G401 (cell line): ENCODE measurements at places on chromosomes 11 and 22. TPM values are rescaled to one million over a fixed set of nuclear protein-coding genes. Genes with fewer than 3 reads are reported as not detected.

DNA sequence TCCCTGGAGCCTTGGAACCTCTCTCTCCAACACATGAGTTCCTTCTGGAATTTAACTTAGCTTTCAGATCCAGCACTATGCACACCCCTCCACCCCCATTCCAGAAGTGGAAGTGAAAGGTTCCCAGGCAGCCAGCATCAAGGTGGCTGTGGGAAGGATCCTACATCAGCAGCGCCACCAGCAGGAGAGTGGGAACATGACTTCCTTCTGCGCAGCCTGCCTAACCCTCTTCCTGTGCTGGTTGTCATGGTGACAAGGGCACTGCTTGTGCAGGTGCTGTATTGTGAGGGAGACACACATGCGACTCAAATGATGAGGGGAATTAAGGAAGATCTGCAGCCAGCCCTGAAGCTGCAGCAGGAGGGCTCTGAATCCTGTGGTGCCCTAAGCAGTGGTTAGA is 904.5 kb upstream of the API5 start:
- DNase-seq, result no peak

GRCh38 chr11:61872935-61873565 is 18.3 kb downstream of the FADS3 start:
- no peak for DNase-seq

DNA sequence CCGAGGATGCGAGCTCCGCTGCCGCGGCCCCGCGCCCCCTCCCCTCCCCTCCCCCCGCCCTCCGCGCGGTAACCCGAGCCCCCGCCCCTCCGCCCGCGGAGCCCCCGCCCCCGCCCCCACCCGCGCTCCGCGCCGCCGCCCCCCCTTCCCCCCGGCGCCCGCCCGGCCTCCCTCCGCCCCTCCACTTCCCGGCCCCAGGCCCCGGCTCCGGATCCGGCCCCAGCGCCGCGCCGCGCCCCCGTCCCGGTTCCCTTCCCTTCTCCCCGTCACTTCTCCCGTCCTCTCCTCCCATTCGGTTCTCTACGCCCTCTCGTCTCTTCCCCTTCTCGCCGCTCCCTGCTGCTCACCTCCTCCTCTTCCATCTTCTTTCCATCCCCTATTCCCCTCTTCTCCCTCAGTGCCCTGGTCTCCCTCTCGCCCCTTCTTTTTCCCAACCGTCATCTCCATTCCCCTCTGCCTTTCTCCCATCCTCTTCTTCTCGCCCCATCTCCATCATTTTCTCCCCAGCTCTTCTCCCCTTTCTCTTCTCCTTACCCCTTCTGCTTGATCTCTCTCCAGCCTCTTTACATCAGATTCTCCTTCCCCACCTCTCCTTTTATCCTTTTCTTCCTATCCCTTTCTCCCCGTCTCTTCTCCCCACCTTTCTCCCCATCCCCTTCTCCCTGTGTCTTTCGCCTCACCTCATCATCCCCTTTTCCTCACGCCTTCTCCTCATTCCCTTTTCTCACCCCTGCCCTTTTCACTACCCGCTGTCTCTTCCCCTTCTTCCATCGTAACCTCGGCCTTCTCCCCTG is at the start of gene DCHS1:
TSS of gene DCHS1 (minus strand) at position 20 of the 794 bp plus-strand sequence. CDS start 14,196 bp downstream, outside the sequence.
- DNase-seq, result no peak

DNA sequence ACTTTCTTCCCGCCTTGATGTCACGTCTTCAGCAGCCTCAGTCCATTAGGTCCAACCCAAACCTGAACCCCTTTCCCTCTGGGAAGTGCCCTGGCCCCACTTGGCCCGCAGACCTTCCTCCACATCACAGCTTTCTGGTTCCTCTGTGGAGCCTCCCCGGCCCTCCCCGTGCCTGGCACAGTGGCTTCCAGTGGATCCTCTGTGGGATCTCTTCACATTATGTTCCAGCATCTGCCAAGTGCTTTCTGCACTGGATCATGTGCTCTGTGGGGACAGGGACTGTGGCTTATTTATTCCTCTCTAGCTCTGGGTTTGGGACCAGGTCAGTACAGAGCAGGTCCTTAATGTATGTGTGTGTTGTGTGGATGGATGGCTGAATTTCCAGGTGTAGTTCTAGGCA is 30.9 kb downstream of the POLR3H start:
- DNase-seq, result peak; percentile 68

DNA sequence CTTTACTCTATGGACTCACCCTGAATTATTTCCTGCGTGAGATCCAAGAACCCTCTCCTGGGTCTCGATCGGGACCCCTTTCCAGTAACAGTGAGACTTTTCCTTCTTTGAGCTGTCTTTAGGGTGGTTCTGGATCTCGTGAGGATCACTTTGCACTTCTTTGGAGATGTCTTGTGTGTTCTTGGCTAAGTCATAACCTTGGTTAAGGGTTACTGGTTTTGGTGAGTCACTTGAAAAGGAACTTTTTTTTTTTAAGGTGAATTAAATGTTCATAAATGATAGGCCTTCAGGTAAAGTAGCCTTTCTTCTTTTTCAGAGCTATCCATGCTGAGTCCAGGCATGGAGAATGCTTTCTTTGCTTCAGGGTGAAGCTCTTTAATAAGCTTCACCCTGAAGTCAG is 19.4 kb upstream of the GSTP1 start:
- DNase-seq, result no peak

- DNase-seq, result no peak
Observed at GRCh38 chr22:47219789-47220188, 457.3 kb downstream of the TBC1D22A start.

- peak; percentile 51 for DNase-seq
Observed at GRCh38 chr22:17213976-17214375, 5.3 kb downstream of the ADA2 start.

DNA sequence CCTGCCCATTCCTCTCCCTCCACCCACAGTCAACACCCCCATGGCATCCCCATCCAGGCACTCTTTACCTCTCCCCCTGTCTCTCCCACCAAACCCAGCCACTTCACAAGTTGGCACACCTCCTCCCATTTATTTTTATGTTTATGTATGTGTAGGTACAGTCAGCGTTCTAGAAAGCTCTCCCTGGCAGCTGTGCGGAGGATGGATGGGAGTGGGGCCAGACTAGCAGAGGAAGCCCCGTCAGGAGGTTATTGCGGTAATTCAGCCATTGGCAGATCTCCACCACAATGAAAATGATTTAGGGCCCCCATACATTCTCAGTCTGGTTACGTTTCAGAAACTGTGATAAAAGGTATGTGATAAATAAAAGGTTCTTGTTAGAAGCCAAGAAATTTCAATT is 51.3 kb downstream of the BTG4 start:
- no peak for DNase-seq

DNA sequence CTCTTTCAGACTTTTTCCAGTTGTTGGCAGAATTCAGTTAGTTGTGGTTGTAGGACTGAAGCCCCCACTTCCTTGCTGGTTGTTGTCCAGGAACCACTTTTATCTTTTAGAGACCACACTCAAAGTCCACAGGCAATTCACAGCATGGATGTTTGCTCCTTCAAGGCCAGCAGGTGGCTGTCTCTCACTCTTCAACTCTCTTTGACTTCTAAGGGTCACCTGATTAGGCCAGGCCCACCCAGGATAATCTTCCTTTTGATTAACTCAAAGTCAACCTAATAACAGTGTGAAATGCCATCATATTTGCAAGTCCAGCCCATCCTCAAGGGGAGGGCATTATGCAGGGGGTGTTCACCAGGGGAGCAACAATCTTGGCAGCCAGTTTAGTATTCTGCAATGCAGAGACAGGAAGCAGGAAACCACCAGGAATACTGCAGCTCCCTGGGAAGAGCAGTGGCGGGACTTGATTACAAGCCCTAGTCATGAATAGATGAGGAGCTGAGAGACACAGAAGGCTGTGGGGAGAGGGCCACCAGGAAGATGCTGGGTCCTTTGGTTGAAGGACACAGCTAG is 52.4 kb downstream of the LRRC74B start:
- no peak for DNase-seq

Gene BTBD18
- total RNA-seq, result not detected in 2 replicates

DNA sequence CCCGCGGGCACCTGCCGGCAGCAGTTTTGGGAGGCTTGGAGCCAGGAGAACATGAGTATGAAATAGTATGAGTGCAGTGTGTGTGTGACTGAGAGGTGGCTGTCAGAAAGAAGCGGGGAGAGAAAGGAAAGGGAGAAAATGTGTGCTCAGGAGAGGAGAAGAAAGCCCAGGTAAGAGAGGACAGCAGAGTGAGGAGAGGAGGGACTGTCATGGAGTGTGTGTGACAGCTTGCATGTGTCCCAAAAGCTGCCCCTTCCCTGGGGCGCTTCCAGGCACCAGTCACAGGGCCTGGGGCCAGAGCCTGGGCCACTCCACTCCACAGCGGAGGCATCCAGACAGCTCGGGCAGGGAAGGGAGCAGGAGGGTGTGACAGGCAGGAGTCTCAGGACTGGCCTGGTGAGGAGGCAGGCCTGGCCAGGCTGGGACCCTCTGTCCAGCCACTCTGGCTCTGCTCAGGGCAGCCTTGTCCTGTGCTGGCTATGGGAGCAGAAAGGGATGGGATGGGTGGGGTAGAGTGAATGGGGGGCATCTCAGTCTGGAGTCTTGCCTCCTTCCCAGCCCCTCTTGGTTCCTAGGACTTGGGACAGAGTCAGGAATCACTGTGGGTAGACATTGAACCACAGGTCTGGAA is 949 bp downstream of the MMP11 start:
- DNase-seq, result peak; percentile 51

DNA sequence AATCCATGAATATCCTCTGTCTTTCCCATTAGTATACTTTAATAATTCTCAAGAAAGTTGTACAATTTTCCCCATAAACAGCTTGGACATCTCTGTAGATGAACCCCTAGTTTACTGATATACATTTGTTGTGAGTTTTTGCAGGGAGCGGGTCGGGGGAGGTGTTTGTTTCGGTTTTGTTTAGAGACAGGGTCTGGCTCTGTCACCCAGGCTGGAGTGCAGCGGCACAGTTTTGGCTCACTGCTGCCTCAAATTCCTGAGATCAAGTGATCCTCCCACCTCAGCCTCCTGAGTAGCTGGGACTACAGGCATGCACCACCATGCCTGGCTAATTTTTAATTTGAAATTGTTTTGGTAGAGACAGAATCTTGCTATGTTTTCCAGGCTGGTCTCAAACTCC is 57.6 kb downstream of the IGLL5 start:
- no peak for DNase-seq

DNA sequence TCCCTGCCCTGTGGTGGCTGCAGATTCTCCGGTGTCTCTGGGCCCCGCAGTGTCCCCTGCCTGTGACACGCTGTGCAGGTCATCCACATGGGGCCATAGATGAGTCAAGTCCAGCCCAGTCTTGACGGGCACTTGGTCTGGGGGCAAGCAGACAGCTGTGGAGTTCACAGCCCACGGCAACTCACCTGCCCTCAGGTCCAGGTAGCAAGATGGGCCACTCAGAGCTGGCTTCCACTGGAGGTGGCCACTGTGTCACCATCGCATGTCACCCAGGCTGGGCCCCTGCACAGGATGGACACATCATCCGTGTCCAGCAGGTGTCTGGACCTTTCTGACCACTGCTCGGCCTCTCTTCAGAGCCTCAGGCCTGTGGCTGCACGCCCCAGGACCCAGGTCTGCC is 109.9 kb downstream of the CACNA1I start:
- DNase-seq, result no peak

DNA sequence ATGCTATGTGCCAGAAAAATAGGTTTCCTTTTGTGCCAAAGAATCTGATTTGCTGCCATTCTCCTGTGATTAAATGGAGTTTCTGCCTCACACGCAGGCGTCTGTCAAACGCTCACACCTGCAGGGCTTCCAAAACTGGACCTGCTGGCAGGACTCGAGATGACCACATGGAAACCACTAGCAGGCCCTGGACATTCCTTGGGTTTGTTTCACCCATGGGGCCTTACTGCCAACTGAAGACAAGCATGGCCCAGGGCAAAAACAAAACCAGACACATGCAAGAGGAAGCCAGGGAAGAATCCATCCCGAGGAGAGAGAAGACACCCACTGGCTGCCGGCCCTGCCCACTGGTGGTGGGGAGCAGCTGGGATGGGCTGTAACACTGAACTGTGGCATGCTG is 55.9 kb upstream of the MN1 start:
- no peak for DNase-seq

DNA sequence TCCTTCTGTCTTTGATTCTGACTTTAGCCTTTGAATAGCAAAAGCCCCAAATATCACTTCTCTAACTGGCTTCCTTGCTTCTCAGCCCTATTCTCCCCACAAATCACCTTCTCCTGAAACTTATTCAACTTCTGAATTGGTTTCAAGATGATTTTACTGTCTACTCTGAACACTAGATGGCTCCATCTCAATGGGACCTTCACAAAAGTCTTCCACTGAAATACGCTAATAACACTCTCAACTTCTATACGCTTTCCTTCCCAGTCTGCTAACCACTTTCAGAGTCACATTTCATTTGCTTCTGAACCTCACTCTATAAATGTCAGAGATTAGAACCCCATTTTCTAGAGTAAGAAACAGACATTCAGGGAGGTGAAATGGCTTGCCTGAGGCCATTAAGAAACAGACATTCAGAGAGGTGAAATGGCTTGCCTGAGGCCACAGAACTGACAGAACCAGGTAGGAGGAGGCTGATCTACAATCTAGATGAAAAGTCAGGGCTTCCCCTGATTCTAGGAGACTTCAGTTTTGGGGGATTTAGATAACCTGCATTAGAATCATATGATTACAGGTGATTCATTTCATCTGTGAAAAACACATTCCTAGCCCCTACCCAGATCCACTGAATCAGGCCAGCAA is 20.6 kb downstream of the MORC2 start:
- DNase-seq, result peak; percentile 59

Gene PATE2
- total RNA-seq, result not detected in 2 replicates

Gene BATF2
- 0.37 and 4.1 TPM in 2 replicates for total RNA-seq
